ENCODE measurements at places on chromosomes 11 and 22.

- no peak for DNase-seq
Observed at GRCh38 chr22:47369431-47370015, 607.1 kb downstream of the TBC1D22A start.

DNA sequence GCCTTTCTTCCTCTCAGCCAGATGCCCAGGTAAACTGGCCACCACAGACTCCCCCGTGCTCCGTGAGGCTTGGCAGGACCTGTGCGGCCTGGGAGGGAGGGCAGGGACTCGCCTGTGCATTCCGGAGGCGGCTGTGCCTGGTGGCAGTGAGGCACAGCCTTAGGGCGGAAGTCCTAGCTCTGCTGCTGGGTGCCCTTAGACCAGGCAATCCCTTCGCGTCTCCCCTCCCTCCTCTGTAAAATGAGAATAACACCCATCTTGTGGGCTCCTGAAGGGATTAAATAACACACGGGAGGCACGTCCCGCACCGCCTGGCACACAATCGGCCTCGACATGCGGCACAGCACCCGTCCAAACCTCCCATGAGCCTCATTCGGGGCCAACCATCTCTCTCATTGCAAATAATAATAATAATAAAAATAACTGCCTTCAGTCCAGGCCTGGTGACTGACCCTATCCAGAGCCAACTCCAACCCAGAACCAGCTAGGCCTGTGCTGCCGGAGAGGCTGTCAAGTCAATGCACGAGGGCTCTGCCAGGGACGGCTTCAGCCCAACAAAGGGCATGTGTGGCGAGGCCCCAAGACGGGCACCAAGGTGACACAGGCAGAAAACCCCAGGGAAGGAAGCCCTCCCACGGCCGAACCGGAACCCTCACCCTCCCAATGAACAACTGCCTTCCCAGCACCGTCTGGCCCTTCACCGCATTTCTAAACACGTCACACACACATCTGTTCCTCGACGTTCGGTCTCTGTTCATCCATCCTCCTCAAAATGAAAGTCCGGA, 8.2 kb downstream of the LTO1 start:
- DNase-seq, result no peak

GRCh38 chr11:63099555-63099954, 44.5 kb downstream of the SLC22A24 start:
- DNase-seq, result no peak

GRCh38 chr11:88520391-88520790, 182.9 kb upstream of the CTSC start:
- no peak for DNase-seq

DNA sequence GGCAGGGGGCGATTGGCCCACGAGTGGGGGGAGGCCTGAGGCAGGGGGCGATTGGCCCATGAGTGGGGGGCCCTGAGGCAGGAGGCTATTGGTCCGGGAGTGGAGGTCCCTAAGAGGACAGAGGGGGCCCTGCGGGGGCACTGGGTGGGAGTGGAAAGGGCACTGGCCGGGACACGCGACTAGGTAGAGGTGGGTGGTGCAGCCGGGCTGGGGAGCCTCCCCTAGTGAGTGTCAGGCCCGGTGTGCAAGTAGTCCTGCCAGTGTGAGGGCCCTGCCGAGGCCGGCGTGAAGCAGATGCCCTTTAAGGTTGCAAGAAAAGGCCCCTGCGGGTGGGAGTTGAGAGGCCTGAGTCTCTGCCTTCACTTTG, 909 bp upstream of the BRD1 start:
- no peak for DNase-seq

GRCh38 chr11:135002236-135002635, 590.2 kb upstream of the B3GAT1 start:
- DNase-seq, result no peak

GRCh38 chr11:70099578-70100279, 21.6 kb downstream of the ANO1 start:
- no peak for DNase-seq

DNA sequence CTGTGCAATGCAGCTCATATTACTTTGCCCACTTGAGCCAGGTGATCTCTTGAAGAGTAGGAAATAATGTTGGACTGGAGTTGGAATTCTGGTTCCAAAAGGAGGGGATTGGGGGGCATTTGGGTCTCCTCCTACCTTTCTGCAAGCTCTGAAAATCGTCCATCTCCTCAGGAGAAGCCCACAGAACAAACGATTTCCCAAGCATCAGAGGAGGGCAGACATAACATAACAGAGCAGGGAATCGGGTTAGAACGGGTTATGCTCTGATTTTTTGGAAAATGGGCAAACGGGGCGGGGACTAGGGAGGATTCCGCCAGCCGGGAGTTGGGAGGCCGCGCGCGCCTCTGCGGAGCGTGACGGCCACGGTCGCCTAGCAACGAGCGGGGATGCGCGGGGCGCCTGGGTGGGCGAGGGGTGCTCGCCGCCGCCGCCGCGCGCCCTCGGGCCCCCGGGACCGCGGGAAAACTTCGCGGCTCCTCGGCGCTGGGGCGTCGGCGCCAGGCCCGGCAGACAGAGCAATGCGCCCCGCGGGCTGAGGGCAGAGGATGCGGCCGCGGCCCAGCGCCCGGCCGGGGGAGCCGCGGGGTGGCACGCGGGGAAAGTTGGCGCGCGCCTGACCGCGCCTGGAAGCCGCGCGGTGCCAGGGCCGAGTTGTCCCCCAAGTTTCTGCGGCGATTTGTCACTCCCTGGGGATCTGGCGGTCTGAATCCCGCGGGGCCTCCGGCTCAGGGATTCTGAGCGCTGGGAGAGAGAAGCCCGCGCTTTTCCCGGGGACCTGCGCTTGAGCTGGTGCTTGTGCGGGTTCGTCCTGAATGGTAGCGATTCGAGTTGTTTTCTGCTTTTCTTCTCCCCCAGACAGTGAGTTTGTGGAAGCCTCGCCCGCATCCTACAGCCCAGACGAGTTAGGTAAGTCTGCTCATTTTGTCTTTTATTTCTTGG, 27.8 kb upstream of the AMOTL1 start:
- DNase-seq, result no peak

GRCh38 chr11:111115890-111116289, 129.6 kb upstream of the POU2AF2 start:
- no peak for DNase-seq

GRCh38 chr11:116267146-116267545, 505.6 kb downstream of the BUD13 start:
- DNase-seq, result no peak

DNA sequence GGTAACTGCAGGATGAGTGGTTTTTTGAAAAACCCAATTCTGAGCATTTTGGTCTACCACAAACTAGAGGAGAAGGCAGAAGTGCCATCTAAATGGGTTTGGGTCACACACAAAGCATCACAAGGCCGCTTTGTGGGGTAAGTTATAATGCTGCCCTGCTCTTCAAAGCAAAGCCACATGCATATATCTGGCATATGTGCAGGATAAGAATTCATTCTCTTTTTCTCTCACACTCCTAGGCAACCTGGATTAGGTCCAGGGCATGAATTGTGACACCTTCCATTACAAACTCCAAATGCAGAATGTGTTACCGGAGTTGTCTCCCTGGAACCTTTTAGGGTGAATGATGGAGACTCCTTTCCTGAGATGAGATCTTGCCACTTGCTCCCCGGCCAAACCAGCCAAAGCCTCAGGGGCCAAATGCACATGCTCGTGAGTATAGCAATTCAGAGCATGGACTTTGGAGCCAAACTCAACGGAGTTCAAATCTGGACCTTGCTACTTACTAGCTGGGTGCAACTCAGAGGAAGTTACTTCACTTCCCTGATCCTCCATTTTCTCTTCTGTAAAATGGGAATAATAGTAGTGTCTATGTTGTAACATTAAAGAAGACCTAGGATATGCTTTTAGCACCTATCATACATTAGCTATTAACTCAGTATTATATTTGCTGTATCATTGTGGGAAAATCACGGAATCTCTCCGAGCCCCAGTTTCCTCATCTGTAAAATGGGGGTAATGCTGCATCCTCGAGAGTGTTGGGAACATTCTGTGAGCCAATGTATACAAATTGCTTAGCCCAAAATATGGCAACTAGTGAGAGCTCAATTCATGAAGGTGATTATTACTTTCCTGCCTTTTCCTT, 96.6 kb downstream of the COMMD9 start:
- no peak for DNase-seq

DNA sequence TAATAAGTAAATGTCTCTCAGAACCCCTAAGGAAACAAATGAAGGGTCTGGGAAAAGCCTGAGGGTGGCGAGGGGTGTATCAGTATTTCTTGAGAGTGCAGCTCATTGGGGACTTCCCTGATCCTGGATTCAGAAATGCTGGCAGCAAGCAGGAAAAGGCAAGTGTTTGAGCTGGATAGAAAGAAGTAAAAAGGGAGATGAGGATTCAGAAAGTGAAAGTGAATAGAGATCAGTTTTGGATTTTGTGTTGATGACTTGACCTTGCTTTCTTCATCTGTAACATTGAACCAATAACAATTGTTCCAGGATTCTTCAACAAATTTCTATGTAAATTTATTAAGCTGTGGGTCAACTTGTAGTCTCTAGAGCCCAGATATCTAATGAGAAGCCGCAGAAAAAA, 66.9 kb upstream of the CTSC start:
- no peak for DNase-seq

DNA sequence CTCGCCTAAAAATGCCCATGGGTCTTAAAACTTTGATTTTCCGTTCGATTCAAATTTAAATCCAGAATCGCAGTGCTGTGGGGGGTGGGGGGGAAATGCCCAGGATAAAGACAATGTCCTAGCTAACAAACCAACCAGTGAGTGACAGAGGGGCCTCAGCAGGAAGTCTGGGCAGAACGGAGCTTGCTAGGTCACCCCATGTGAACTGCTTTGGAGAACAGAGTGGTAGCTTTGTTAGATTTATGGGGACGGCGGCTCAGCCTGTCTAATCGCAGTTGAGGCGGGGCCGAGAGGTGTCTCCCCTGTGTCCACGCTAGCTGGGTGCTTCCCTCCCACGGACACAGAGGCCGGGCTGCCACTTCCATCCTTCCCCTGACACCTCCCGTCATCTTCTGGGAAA, 243.9 kb downstream of the CTTN start:
- DNase-seq, result no peak

GRCh38 chr11:92861634-92862033, 107.8 kb upstream of the MTNR1B start:
- DNase-seq, result no peak

DNA sequence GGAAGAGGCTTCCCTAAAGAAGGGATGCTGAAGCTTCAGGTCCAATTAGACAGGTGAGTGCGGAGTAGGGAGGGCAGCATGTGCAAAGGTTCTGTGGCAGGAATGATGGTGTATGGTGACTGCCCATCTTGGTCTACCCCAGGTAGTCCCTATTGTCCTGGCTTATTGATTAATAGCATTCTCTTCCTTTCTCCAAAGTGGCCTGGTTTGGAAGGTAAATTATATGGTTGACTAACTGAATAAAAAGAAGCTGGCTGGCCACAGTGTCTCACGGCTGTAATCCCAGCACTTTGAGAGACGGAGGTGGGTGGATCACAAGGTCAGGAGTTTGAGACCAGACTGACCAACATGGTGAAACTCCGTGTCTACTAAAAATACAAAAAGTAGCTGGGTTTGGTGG, 230.5 kb downstream of the MIAT start:
- no peak for DNase-seq

- no peak for DNase-seq
Observed at GRCh38 chr22:19932367-19933206, 9.0 kb upstream of the COMT start.

- DNase-seq, result no peak
Observed at GRCh38 chr11:6002202-6002699, 4.5 kb downstream of the OR56A4 start.

- peak; percentile 62 for DNase-seq
Observed at GRCh38 chr22:46293577-46294260, 3.0 kb upstream of the GTSE1 start.

DNA sequence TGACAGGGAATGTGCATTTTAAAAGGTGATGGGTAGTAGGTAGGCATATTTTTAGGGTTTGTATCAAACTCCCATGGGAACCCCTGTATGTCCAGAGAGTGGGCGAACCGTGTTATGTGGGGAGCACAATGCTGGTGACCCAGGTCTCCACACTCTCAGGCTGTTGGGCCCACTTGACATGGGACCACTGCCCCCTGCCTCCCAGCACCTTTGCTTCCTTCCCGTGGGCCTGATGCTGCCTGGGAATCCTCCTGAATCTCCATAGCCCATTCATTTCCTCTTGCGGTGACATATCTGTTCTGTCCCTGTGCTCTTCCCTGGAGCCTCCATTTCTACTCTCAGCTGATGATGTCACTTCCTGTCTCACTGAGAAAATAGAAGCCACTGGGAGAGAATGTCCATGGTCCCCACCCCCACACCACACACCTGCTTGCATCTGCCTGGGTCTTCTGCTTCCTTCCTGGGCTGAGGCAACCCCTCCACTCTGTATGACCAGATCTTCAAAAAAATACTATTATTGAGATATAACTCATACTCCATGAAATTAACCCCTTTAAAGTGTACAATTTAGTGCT, 55.8 kb upstream of the THY1 start:
- DNase-seq, result no peak

- DNase-seq, result no peak
Observed at GRCh38 chr22:39559456-39560105, 11.0 kb upstream of the CACNA1I start.

GRCh38 chr11:2700415-2701211, 819 bp upstream of the KCNQ1OT1 start:
- DNase-seq, result no peak

- DNase-seq, result no peak
Observed at GRCh38 chr11:88801484-88802123, 264.2 kb downstream of the GRM5 start.

DNA sequence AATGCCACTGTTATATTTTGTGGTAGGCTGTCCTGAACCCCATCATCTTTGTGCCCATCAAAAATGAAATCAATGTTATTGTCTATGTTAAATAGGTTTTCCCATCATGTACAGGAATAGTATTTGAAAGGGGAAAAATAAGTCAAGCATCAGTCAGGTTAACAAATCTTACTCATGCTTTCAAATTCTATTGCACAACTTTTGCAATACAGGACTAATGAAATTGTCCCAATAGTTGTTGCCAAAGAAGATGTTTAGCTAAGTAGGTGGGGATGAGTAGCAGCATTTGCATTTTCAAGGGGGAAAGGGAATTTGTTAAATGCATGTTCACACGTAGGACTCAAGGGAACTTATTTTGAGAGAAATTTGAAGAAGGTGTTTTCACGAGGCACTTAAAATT, 962.1 kb downstream of the JRKL start:
- DNase-seq, result no peak

DNA sequence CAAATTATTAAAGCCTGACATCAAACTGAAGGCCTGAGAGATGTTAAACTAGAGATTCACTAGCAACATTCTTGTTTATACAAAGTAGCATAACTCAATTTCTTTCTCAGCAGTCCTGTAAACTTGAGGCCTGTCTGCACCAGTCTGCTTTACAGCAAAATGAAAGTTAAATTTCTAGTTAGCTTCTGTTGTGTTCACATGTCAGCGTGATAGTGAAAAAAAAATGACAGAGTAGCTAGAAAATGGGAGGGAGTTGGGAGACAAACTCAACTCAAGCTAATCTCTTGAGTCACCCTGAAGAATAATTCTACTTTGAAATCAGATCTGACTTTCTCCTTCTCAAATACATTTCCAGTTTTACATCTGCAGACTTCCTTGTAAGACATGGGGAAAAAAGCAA, 6.5 kb downstream of the RBFOX2 start:
- DNase-seq, result no peak

Measured in GM04504 (cell line).